Lung (tissue), 17 donors: ENCODE measurements at places on chromosomes 12 and 14. TPM values are rescaled to one million over a fixed set of nuclear protein-coding genes. Genes with fewer than 3 reads are reported as not detected.

NYNRIN gene
- 16.1 TPM for total RNA-seq

KRT5 gene
- 49.4 TPM for total RNA-seq

P2RX7 gene
- 5.3 TPM for total RNA-seq

RD3L gene
- not detected for total RNA-seq

KRT7 gene
- total RNA-seq, result 33.6 TPM

GLIPR1L1 gene
- total RNA-seq, result not detected

TDG gene
- total RNA-seq, result 41.0 TPM

LRP1-AS gene
- not detected for total RNA-seq

RNASE7 gene
- not detected for total RNA-seq

SLC10A1 gene
- total RNA-seq, result not detected

ABCD2 gene
- total RNA-seq, result 0.74 TPM

DERA gene
- 44.2 TPM for total RNA-seq
